ENCODE measurements at places on chromosomes 13 and 19.

DNA sequence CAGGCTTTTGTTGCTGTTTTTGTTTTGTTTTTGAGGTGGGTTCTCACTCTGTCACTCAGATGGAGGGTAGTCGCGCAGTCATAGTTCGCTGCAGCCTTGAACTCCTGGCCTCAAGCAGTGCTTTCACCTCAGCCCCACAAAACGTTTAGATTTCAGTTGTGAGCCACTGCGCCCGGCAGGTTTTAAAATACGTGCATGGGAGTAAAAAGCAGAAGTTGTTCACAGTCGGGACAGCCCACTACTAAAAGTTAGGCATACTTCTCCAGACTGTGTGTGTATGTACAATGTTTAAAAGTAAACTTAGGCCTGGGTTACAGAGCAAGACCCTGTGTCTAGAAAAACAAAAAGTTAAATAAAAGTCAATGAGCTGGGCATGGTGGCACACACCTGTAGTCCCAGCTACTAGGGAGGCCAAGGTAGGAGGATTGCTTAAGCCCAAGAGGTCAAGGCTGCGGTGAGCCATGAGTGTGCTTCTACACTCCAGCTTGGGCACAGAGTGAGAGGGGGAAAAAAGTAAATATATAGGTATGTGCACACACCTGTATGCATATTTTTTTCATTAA is 6.1 kb downstream of the SAFB start:
- no peak for DNase-seq

- no peak for DNase-seq
Observed at GRCh38 chr13:85411591-85411990, 387.6 kb downstream of the SLITRK6 start.

GRCh38 chr13:36382030-36382429 is 35.8 kb upstream of the SPART start:
- no peak for DNase-seq

DNA sequence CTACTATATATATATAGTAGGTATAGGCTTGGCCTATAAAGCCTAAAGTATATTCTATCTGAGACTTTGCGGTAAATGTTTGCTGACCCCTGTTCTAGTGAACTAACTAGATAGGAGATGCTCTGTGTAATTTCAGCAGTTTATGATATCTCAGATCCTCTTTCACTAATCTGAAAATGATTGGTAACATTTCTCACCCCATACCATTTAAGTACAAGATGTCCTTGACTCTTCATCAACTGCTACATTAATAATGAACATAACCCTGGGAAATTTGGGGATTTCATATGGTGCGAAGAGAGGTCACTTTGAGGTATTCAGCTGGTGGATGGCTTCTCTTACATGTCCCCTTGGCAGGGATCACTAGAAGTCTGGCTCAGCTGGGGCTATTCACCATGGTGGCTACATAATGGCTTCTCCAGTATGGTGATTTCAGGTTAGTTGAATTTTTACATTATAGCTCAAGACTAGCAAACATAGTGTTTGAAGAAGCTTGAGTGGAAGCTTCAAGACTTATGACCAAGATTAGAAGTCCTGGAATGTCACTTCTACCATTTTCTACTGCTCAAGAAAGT is 103.6 kb upstream of the MYCBP2 start:
- no peak for DNase-seq

DNA sequence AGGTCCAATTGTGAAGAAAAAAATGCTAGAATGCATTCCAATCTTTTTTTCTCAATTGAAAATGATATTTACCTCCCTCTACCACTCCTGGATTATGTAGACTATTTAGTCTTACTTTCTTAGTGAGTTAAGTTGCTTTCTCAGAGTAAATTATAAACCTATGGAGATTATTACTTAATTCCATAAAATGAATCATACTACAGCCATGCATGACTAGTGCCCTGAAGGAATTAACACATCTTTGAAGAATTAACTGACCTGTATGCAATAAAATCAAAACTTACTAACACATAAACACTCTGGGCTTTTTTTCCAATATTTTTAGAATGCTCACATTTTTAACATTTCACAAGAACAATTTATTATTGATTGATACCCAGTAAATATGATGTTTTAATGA is 379.4 kb upstream of the DACH1 start:
- DNase-seq: no peak

DNA sequence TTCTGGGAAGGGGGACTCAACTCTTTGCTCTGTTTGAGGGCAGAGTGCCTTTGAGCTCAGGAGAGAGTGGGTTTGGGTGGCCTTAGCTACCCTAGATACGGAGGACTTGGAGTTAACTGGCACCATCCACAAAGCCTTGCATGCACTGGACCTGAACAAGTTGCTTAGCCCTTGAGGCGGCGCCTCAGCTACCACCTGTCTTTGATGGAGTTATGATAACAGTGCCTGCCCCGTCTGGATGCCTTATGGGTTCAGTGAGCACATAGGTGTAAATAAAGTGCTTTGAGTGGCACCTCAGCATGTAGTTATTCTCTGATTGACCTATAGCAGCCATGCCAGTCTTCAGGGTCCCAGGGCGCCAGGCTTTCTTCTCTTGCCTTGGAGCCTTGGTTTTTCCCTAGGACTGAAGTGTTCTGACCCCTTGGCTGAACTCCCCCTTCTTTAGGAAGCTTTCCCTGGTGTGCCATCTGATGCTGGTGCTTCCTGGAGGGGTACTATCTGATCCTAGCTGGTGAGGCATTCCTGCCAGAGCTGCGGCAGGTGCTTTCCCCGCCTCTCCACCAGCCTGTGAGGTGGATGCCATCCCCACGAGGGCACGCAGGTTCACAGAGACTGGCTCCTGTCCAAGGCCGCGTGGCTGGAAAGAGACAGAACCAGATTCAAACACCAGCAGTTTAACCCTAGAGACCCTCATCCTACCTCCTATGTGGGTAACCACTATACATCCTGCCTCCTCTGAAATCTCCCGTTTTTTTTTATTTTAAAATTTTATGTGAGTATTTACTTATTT is 5.8 kb downstream of the BCKDHA start:
- no peak for DNase-seq

DNA sequence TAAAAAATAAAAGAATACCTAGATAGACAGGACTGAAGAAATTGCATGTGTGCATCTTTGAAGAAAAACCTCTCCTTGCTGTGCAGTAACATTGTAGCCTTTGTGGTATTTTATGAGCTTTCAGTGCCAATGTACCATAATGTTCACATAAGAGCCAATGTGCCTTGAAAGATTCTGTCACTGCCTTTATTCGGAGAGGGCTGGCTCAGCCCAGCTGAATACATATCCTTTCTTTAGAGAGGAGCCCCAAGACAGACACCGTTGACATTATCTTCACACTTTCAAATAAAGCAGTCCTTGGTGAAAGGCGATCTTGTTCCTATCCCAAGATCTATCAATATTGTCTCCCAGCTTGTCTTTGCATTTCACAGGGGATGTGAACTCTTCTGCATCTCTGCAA is 18.5 kb upstream of the CNMD start:
- DNase-seq: no peak

GRCh38 chr13:40598569-40598968 is 67.9 kb downstream of the FOXO1 start:
- DNase-seq: no peak

DNA sequence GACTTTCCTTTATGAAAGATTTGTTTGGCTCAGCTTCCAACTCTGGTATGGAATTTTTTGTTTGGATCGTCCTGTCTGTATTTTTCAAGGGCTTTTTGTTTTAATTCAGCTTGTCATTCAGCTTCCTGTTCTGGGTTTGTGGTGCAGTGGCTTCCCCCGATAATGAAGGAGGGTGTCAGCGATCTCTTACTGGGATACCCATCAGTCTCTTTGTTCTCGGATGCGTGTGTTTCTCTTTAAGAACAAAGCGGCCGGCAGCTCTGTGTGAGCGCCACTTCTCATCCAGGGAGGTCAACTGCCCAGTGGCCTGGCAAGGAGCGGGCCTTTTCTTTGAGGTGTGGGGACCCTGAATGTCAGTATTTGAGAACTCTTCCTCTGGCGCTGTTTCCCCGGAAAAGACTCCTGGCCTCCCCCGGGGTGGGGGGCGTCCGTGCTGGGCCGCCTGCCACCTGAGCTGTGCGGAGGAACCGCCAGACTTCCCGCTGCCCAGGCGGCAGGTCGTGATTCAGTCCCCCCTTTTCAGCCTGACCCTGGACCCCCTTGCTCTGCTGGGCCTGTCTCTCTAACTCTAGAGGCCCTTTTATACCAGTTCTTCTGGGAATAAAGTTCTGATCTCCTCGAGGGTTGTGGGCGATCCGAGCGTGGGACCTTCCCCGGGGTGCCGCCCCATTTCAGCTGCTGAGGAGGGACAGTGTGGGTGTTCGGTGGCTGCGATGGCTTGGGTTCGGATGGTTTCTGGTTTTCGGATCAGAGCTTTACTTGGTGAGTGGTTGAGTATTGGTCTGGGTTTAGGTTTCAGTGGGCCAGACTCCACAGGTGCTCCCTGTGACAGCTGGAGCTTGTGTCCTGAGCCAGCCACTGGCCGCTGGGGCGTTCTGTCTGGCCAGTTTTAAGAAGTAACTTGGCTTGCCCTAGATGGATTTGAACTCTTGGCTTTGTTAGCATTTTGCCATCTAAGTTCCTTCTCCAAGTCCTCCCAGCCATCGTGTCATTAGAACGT is 3.4 kb downstream of the SF3A2 start:
- no peak for DNase-seq

GRCh38 chr13:40940841-40941240 is 78.3 kb downstream of the ELF1 start:
- no peak for DNase-seq

DNA sequence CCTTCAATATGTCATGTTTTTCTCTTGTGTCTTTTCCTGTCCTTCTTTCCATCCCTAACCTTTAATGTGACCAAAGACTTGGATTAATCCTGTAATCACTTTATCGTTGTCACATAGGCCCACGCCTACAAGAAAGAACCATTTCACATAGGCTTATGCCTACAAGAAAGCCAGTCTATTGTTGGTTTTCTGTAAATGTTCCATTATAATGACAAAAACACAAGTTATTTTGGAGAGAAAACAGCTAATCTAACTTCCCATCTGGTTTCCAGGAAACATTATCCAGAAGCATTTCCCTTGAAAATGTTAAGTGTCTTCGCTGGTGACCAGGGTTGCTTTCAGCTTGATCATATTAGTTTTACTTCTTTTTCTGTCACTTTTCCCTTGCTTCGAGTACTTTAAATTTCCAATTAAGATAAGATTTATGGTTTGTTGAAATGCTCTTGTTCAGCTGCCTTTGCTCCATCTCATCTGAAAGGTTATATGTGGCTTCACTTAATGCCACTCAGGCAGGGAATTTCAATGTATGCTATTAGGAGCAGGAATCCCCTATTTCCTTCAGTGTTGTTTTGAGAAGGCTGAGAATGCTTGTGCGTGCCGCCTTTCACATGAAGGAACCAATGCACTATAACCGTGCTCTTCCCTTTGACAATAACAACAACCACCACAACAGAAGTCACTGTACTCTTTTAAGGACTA is 708.2 kb downstream of the EFNB2 start:
- no peak for DNase-seq

DNA sequence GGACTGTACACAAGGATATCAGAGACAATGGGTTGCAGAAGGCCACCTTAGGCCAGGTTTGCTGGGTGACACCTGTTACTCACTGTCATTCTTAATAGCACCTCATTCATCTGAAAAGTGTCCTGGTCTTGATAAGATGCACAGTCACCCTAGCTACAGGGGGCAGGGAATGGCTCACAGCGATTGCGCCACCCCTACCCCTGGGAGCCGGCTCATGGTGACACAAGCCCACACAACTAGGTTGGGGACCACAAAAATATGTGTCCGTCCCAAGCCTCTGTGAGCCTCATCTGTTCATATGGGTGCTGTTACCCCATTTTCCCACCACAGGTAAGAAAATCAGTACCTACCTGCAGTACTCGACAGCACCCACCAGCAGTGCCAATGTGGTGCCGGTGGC is 23.4 kb downstream of the MED26 start:
- no peak for DNase-seq

DNA sequence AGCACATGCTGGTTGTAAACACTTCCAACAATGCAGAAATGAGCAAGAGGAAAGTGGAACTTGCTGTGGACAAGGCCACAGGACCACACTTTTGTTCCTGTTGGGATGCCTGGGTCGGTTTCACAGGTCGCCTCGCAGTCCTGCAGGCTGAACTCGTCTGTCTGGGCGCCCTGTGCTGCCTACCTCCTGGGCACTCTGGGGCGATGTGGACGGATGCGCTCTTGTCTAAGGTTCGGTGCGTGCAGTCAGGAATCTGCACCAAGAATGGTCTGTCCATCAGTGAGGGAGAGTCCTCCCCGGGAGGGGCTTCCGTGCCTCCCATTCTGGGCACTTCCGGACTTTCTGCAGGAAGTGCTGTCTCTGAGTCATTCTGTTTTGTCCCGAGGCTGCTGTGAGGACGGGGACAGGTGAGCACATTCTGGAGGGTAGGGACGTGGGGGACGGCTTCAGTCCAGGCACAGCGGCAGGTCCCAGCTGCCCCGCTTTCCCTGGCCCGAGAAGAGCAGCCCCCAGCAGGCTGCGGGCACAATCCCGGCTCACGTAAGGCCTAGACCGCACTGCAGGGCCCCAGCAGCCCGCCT is 24.1 kb upstream of the SLITRK1 start:
- DNase-seq: no peak

DNA sequence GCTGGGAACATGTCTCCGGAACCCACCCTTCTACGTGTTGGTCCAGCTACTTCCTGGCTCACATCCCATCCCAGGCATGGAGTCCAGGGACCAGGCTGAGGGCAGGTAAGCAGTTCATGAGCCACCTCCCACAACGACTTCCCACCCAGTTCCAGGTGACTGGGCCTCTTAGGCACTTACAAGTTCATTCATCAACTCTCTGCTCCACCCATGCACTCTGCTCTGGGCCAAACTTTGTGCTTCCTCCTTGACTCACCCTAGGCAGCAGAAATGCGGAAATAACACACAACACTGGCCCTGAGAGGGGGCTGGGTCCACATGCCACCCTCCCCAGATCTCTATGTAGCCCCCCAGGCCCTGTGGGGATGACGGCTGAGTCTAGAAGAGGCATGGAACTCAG is 20.5 kb downstream of the IQCN start:
- no peak for DNase-seq

GRCh38 chr13:111883571-111884343 is 183.2 kb upstream of the SOX1 start:
- DNase-seq: no peak

DNA sequence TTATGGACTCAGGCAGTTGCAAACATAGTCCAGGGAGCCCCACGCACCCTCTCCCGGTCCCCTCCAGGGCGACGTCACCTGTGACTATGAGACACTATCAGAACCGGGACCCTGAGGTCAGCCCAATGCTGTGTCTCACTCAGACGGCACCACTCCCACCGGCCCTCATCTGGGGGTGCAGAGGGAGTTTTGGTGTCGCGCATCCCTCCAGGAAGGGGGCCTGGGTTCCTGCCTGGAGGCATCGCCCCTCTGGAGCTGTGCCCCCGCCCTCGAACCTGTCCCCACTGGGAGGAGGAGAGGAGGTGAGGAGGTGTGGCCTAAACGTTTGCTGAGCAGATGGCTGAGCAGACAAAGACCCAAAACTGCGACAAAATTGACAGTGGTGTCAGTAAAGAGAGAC is 51.2 kb downstream of the GADD45B start:
- no peak for DNase-seq
